Hypothalamus (tissue), 51 donors: ENCODE measurements at places on chromosomes 6 and 20.

DNA sequence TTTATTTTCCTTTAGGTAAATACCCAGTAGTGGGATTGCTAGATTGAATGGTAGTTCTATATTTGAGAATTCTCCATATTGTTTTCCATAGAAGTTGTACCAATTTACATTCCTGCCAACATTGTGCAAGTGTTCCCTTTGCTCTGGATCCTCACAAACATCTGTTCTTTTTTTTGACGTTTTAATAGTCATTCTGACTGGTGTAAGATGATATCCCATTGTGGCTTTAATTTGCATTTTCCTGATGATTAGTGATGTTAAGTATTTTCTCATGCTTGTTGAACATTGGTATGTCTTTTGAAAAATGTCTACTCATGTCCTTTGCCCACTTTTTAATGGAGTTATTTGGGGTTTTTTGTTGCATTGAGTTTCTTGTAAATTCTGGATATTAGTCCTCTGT lies 85.6 kb downstream of the UBE3D start:
- DNase-seq = no peak

- no peak for DNase-seq
These were observed 68.5 kb downstream of the FOXC1 start for GRCh38 chr6:1678201-1678600.

DNA sequence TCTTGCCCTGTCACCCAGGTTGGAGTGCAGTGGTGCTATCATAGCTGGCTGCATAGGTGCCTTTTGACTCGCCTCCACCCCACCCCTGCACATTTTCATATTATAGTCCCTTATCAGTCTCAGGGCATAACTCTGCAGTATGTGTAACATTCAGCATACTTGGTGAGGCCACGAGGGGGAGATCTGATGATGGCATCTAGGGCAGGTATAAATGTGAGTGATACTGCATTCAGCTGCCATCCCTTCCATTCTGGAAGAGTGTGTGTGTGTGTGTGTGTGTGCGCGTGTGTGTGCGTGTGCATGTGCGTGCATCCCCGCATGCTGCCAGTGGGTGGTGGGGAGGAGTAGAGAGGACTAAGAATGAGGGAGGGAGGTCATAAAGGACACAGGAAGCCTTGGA lies 81.4 kb downstream of the JARID2 start:
- no peak for DNase-seq

GRCh38 chr6:34518669-34519365 lies 37.3 kb downstream of the SPDEF start:
- DNase-seq = no peak

DNA sequence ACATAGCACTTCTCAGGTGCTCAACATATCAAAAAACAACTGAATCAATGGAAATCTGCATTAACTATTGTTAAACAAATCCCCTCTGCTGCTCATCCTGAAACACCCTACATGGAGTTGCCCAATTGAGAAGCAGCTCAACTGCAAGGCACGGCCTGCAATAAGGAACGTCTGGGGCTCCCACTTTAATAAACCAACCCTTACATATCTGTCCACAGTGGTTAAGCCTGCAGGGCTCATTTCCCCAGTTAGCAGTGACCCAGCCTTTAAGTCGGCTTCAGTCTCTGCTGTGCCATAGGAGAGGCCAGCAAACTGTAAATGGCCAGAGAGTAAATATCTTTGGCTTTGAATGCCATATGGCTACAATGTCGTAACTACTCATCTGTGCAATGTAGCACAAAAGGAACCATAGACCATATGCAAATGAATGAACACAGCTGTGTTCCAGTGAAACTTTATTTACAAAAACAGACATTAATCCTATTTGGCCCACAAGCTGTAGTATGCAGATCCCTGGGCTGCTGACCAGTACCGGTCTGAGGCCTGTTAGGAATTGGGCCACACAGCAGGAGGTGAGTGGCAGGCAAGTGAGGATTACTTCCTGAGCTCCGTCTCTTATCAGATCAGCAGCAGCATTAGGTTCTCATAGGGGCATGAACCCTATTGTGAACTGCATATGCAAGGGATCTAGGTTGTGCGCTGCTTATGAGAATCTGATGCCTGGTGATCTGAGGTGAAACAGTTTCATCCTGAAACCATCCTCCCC lies 522.7 kb upstream of the CDH4 start:
- no peak for DNase-seq

- DNase-seq = no peak
These were observed 56.3 kb upstream of the CD93 start for GRCh38 chr20:23142162-23143050.

GRCh38 chr20:53186635-53187034 lies 214.5 kb downstream of the TSHZ2 start:
- no peak for DNase-seq

DNA sequence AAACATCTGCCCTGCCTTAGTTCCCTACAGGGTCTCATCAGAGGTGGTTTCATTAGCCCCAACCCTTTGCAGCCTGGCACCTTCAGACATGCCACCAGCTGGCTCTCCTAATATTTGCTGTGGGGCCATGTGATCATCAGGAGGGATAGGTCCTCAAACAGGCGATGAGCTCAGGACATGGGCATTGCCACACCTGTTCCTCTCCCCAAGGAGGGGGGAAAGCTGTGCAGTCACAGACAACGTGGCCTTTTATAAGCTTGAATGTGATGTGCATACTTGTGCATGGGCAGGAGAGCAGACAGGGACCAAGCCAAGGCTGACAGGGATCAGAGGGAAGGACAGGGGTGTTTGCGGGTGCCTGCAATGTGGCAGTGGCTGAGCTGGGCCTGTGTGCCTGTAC lies 78.8 kb upstream of the ZNFX1 start:
- no peak for DNase-seq

GRCh38 chr6:127464161-127464880 lies 5.1 kb upstream of the KIAA0408 start:
- no peak for DNase-seq

GRCh38 chr20:58877050-58877975 lies 24.8 kb downstream of the GNAS start:
- no peak for DNase-seq

DNA sequence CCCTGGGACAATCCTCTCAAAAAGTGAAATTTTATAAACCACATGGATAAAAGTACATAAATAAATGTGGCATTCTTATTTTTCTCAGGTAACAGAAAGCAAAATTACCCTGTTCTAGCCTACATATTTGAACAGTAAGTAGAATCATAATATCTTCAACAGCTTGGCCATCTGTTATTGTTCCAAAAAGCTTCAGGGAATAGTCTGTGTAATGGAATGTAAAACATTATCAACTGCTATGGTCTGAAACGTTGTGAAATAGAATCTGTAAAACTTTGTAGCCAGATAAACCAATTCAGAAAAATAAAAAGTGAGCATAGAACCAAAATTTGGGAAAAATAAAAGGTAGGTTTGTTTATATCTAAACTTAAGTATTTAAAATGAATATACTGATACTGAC lies 114.7 kb downstream of the THEMIS start:
- no peak for DNase-seq

- DNase-seq = no peak
These were observed 34.9 kb downstream of the ELOVL5 start for GRCh38 chr6:53313784-53314400.
